Fibroblast of skin of abdomen (primary cell): ENCODE measurements at places on chromosomes 3 and 15.

DNA sequence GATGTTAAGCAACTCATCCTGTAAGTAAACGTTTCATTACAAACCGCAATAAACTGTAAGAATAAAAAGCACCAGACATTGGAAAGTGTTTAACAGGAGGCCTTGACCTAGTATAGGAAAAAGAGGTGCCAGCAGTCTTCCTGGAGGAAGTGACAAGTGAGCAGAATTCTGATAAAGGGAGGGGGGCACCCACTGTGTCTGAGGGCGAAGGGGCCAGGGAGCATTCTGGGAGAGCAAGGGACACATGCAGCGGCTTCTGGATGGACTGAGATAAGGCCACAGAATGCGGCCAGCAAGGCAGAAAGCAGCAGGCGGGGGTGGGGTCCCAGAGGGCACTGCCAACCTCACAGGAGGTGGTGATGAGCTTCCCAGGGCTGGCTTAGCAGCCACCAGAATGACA, 80.2 kb downstream of the MTHFS start:
- DNase-seq: no peak

DNA sequence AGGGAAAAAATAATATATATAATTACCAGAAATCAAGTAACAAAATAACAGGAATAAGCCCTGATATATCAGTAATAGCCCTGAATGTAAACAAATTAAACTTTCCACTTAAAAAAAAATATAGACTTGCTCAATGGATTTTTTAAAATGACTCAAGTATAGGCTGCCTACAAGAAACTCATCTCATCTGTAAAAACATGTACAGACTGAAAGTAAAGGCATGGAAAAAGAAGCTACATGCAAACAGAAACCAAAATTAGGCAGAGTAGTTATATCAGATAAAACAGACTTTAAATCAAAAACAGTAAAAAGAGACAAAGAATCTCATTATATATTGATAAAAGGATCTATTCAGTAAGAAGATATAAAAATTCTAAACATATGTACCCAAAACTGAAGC, 82.4 kb upstream of the STT3B start:
- no peak for DNase-seq

- DNase-seq: peak; percentile 19
Observed at GRCh38 chr15:92117261-92117731, 263.8 kb downstream of the SLCO3A1 start.

- DNase-seq: no peak
Observed at GRCh38 chr15:72013703-72014102, 104.2 kb downstream of the MYO9A start.

- DNase-seq: peak; percentile 97
Observed at GRCh38 chr15:78065284-78065872, 12.1 kb downstream of the TBC1D2B start.

DNA sequence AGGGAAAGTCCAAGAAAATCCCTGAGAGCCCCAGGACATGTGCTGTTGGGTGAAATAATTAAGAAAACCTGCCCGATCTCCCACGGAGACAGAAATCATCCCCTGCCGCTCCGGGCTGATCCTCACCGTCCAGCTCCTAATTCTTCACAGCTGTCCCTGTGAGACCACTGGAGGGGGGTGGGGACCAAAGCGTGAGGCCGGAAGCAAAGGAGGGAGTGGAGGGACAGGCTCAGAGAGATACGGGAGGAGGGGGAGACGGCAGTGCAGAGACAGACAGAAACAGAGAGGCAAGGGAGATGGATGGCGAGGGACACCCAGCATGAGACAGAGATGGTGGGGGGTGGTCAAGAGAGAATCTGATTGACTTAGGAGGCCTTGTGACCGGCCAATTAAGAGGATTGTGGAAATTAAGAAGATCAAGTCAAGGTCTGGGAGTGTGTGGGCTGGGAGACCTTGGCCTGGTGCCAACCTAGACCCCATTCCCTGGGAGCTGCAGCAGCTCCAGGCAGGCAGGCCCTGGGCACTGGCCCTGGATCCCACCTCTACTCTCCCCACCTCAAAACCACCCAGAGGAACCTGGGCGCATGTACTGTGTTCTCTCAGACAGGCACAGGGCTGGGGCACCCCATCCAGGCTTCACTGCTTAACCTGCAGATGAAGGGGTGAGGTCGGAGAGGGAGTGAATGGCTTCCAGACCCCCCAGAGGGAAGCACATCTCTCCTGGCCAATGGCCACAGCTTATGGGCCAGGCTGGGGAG, 113.2 kb upstream of the ALDH1A3 start:
- peak; percentile 88 for DNase-seq

DNA sequence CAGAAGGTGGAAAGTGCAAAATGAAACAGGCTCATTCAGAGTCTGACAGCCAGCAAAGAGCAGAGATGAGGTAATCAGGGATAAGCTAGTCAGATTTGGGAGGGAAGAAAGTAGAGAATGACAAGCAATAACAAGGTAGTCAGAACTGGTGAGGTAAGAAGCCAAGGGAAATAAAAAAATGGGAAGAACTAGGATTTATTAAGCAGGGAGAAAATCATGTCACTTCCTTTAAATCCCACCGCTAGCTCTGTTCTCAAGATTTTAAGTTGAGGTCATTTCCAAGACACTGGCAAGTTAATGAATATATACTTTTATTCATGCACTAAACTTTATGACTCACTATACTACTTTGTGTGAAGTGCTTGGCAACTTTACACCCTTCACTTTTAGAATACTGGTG, 1106.8 kb downstream of the IGSF11 start:
- no peak for DNase-seq

DNA sequence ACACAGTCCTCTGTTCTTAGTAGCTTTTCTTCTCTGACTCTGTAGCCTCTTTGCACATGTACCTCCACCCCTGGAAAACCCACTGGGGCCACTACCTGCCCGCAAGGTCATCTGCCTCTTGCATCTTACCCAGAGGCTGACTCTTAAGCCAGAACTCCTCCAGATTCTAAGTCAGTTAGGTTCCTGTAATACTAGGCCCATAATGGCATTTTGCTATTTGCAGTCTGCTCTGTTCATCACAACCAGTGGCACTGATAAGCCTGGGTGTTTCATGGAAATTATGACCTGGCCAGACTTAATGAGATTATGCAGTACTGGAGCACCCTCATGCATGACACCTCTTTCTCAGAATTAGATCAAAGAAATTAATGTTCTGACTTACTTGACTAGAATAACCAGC, 31.7 kb upstream of the ATG7 start:
- no peak for DNase-seq

DNA sequence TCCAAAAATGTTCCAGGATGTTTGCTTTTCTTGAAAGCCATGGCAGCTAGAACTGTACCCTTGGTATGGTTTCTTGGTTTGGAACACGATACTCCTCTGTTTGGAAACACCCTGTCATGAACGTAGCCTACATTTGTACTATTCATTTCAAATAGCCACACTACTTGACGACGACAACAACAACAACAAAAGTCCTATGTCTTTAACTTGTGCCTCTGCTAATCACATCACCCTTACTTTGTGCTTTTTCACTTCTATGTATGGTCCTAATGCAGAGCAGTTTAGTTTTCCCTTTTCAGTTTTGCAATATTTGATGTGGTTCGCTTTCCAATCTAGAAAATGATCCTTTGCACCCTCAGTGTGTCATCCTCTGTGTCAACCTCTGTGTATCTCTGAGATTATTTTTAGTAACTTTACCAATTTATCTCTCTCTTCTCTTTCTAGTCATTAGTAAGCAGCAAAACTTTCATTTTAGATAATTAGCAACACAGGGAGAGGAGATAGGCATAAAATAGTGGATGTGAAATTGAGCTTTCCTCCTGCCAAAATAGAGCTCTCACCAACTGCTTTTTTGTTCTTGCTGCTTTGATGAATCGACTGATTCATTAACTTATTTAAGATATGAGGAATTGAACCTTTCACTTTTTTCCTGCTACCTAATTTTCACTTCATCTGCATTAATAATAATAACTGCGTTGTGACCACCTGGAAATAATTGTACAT, 44.1 kb upstream of the TP63 start:
- DNase-seq: no peak

DNA sequence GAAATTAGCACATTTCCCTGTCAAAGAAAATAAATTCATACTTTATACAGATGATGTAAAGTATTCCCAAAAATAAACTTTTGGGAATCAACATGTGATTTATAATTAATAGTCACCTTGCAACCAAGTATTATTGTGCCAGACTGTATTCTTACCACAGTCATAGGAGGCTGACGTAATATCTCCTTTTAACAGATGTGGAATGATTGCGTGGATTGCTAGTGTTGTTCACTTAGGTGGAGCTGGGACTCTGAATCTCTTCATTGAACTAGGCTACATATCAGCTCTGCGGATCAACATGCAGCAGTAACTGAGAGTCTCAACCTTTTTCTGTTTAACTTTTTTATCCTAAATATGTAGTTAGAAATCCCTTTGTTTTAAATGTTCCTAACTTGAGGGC, 37.2 kb downstream of the PXK start:
- DNase-seq: no peak

- DNase-seq: no peak
Observed at GRCh38 chr15:52361494-52361893, 65.9 kb upstream of the MYO5C start.

- DNase-seq: no peak
Observed at GRCh38 chr15:41333026-41333562, 413 bp downstream of the NUSAP1 start.

GRCh38 chr3:152835601-152836102, 721 bp downstream of the P2RY1 start:
- peak; percentile 8 for DNase-seq
